ENCODE measurements at places on chromosomes 1 and 21.

DNA sequence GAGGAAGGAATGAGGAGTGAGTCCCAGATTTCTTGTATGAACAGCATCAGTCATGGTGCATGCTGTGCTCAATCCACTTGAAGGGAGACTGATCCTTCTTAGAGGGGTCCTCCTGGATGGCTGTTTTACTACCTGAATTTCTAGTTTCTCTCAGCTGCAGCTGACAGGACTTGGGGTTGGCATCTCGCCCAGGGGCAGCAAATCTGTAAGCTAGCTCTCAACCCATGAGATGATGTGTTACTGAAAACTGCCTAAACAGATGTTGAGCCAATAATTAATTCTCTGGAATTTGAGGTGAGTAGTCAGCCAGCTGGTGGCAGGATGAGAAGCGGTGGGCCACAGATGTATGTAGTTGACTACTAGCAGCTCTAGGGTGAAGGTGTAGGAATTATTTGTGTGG is 19.6 kb downstream of the BACH1 start:
- DNase-seq: no peak

DNA sequence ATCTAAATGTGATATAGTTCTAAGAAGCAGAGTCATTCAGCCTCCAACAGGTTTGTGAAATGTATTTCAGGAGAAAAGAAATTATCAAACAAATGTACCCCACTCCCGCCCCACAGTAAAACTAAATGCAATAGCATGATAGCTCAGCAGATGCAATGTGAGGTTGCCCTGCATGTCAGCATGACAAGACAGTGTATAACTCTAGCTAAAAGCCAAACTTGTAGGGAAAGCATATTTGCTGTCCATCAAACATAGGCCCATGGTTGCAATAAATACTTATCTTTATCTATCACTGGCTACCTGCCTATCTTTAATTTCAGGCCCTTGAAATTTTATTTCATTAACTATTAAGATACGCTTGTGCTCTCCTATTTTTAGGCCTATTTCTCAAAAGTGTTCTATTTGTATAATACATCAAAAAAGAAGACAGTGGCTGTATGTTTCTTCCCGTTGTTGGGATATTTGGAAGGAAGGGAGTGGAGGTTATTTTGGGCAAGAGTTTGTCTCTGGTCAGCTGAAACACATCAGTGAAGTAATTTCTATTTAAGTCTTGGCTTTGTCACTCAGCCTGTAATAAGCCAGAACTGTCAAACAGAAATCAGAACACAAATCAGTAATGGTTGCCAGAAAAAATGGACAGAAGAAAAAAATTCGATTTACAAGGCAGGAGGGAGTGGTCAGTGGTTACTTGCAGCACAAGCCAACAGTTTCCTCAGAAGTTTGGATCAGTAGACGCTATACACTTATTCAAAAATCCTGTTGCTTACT is 307.4 kb upstream of the ADGRL2 start:
- no peak for DNase-seq

- DNase-seq: no peak
Observed at GRCh38 chr1:28871631-28872401, 42.6 kb upstream of the EPB41 start.

DNA sequence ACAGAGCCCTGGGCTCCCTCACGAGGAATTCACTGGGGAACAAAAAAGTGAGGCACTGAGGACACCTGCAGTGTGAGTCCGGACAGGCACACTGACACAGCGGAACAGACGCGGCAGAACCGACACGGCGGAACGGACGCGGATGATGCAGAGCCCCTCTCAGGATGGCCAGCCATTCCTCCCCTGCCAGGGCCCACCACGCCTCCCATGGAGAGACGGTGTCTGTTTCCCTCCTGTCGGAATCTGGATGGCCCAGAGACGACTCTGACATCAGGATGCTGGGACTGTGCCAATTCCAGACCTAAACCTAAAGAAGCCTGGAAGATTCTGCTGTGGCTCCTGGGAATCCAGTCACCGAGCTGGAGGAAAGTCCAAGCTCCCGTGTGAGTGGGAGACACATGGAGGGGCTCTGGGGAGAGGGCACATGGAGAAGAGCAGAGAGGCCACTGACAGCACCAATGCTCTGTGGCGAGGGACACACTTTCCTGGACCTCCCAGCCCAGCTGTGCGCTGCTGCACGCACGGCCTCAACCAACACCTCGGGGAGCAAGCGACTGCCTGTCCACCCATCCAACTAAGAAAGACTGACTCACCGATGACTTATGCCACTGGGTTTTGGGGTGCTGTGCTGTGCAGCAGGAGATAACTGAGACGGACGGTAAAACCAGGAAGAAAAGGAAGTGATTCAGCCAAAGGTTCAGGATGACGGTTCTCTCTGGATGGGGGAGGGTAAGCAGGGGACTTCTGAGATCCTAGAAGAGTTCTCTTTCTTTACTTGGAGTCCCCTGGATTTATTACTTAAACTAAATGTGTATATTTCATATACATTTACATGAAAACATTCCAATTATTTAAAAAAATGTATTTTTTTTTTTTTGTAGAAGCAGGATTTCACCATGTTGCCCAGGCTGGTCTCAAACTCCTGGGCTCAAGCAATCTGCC is 23.3 kb downstream of the ZBTB17 start:
- DNase-seq: peak; percentile 12

DNA sequence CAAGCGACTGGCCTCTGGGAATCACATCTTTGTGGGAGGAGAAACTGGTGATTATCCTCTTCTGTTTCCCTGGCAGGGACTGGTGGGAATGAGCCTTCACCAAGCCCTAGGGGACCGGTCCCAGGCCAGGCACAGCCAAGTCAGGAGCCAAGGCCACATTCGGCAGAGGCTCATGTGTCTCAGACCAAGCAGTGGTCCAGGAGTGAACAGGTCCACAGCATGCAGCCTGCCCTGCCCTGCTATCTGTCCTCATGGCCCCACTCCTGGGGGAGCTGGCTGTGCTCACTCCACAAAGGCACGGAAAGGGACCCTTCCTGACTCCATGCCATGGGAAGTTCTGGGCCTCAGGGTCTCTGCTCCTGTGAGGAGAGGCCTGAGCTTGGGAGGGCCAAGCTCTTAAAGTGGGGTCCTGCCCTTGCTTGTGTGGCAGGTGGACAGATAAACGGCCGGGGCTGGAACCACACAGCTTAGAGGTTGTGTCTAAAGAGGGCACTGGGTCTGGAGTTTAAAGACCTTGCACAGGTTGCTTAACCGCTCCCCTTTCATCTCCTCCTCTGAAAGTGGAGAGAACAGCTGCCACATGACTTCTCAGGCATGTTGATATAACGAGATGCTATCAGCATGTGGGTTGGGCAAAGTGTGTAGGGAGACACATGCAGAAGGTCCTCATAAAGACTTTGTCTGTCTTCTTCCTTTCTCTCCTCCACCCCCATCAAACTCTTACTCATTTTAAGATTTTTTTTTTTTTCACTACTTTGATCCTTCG is 57.5 kb downstream of the CASQ2 start:
- no peak for DNase-seq
